A549 treated with RU486 at 1 μM for 4 hours (cell line): ENCODE measurements at places on chromosomes 4 and X. TPM values are rescaled to one million over a fixed set of nuclear protein-coding genes. Genes with fewer than 3 reads are reported as not detected.

Gene CFP
- total RNA-seq = 0.35 to 0.88 TPM (median 0.58 TPM) in 5 replicates

Gene FATE1
- not detected in 5 replicates for total RNA-seq

Gene KDR
- not detected in 5 replicates for total RNA-seq

Gene CORIN
- 0.02 TPM in 1 of 5 replicates, not detected in the others for total RNA-seq

Gene EXOC1L
- not detected in 5 replicates for total RNA-seq

Gene EDNRA
- 0.30 to 0.62 TPM (median 0.31 TPM) in 5 replicates for total RNA-seq

Gene GLUD2
- total RNA-seq = 1.6 to 3.2 TPM (median 3.2 TPM) in 5 replicates

Gene ETDA
- not detected in 5 replicates for total RNA-seq

Gene SLC49A3
- 0.18 to 0.47 TPM (median 0.24 TPM) in 4 of 5 replicates, not detected in the other for total RNA-seq

Gene NDST4
- total RNA-seq = not detected in 5 replicates

Gene PPP2R2C
- 28.1 to 37.9 TPM (median 35.6 TPM) in 5 replicates for total RNA-seq

Gene USO1
- total RNA-seq = 13.6 to 27.9 TPM (median 24.8 TPM) in 5 replicates

Gene KANTR
- 0.92 to 1.6 TPM (median 1.3 TPM) in 5 replicates for total RNA-seq

Gene GUCY1A1
- not detected in 5 replicates for total RNA-seq

Gene STATH
- not detected in 5 replicates for total RNA-seq

Gene CLNK
- not detected in 5 replicates for total RNA-seq

Gene IL2
- total RNA-seq = not detected in 5 replicates

Gene ALPK1
- total RNA-seq = 1.7 to 2.6 TPM (median 2.1 TPM) in 5 replicates

Gene POLR2B
- total RNA-seq = 55.7 to 80.6 TPM (median 65.9 TPM) in 5 replicates

Gene ZIC3
- total RNA-seq = not detected in 5 replicates
